ENCODE measurements at places on chromosomes 16 and 17. TPM values are rescaled to one million over a fixed set of nuclear protein-coding genes. Genes with fewer than 3 reads are reported as not detected.

Gene ABHD15
- 2.9 TPM for total RNA-seq

Gene ACE
- total RNA-seq, result 27.4 TPM

Gene C1QL1
- 20.3 TPM for total RNA-seq

DNA sequence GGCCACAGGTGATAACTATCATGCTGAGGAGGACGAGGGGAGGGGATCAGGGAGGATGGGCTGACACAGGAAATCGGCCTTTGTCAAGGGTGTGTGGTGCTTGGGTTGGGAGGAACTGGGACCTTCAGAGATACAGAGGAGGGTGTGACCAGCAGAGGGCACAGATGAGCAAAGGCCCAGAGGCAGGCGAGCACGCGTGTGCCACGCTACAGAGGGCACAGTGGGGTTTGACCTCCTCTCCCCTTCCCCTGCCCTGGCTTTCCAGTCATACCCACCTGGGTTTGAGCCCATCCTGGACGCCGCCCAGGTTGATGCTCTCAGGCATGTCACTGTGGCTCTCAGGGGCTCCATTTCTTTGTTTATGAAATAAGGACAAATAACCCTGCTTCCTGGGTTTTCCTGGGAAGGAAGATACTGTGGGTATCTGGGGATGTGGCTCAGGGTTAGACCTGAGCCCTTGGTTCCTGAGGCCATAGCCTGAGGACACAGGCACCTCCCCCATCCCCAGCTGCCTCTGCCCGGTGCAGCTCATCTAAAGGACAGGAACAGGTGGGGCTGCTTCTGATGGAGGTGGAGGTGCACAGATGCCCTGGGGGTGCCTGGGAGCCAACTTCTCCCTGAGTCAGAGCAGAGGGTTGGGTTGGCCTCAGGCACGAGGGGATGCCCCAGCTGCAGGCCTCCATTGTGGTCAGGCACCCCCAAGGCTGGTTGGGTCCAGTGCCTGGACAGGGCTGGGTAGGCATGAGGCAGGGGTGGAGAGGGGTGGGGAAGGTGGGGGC is 51.8 kb downstream of the BEAN1 start:
- peak; percentile 58 for DNase-seq

DNA sequence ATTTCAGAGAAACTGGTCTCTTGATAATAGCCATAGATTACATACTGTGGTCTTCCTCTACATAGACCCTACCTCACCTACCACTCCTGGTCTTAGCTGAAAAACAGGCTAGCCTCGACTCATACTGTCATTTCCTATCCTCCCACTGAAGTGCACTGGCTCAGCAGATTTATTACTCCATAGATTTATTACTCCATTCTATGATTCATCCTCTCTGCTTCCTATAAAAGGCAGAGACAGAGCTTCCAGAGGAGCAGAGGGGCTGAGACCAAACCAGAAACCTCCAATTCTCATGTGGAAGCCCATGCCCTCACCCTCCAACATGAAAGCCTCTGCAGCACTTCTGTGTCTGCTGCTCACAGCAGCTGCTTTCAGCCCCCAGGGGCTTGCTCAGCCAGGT is at the start of gene CCL7:
CCL7 (plus strand) TSS at position 253 of the 400 bp plus-strand sequence; CDS start at position 323, 70 bp downstream.
- DNase-seq, result no peak

DNA sequence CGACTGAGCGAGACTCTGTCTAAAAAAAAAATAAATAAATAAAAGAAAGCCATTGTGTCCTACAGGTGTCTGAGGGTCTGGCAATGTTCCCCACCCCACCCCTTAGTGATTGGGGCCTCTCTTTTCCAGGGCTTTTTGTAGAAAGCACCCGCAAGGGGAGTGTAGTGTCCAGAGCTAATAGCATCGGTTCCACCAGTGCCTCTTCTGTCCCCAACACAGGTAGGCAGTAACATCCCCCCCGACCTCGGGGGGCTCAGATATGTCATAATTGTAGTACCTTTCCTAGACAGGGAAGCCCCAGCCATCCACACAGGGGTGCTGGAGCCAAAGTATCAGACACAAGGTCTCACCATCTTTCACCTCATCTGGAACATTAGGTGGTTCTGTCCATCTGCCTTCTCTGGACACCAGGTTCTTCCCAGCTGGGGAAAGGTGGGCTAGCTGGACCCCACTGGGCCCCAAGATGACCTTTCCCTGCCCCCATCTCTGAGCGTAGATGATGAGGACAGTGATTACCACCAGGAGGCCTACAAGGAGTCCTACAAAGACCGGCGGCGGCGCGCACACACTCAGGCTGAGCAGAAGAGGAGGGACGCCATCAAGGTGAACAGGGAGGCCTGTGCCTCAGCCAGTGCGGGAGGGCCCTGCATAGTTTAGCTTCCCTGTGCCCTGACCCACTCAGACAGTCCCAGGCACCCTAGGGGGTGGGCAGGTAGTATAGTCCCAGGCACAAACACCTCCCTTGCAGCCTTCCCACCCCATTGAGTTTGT is 1.6 kb downstream of the MLX start:
- no peak for DNase-seq

- DNase-seq, result peak; percentile 86
Measured at GRCh38 chr17:65560628-65561451, 608 bp downstream of the AXIN2 start.

GRCh38 chr16:85321509-85322271 is 209.4 kb upstream of the CIBAR2 start:
- DNase-seq, result peak; percentile 91

- DNase-seq, result no peak
Measured at GRCh38 chr17:61076621-61077031, 323.0 kb upstream of the TBX2 start.
